ENCODE measurements at places on chromosomes 7 and 10.

DNA sequence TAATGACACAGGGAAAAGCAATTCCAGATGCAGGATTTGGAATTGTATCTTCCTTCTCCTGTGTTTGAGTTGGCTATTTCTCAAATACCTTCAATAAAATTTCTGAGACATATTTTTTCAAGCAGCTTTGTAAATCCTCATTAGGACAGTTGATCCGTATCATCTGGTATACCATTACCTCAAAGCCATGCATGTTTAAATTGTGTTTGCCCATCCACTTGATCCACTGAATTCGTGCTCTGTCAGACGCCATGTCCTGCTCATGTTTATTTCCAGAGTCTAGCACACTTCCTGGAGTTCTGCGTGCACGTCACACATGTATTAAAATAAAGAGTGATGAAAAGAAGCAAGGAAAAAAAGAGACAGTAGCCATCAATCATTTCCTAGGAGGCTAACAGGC is 141.8 kb upstream of the CDC14C start:
- DNase-seq: no peak

- DNase-seq: no peak
Measured at GRCh38 chr10:76868098-76868977, 769.3 kb downstream of the KCNMA1 start.

DNA sequence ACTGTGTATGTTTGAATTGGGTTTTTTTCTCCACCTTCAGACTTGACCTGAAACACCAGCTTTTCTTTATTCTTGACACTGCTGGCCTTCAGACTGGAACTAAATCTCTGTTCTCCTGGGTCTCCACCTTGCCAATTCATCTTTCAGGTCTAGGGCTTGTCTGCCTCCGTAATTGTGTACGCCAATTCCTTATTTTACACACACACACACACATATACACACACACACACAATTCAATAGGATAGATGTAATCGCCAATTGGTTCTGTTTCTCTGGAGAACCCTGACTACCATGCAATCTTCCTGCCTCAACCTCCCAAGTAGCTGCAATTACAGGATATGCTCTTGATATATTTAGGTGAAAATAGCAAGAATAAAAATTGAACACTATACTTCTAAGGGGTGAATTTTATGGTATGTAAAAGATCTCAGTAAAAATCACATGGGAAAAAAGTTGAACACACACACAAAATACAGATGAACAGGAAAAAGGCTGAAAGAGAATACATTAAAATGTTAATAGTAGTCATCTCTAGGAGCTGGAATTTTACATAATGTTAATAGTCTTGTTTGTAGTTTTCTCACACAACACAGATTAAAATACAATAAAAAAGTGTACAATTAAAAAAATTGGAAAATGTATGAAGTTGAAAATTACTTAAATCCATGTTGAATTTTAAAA is 6.6 kb upstream of the VCL start:
- DNase-seq: no peak

DNA sequence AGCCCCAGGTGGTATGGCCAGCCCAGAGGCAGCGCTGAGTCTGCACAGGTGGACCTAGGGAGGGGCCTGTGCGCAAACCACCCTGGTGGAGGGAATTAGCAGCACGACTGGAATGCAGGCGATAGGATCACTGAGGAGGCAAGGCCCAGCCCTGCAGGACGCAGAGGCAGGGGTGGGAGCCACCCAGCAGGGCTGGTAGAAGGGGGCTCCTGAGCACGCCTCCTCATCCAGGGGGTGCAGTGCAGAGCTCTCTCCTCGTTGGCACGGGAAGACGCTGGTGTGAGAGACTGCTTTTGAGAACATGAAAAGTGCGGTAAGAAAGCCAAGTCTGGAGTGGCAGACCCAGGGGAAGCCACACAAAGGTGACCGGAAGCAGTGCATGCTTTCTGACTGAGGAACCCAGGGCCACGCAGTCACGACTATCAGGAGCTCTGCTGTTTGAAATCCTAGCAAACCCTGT is 6.0 kb downstream of the FXYD4 start:
- DNase-seq: peak; percentile 84

- DNase-seq: no peak
Measured at GRCh38 chr7:128458956-128459355, 3.3 kb downstream of the HILPDA start.

DNA sequence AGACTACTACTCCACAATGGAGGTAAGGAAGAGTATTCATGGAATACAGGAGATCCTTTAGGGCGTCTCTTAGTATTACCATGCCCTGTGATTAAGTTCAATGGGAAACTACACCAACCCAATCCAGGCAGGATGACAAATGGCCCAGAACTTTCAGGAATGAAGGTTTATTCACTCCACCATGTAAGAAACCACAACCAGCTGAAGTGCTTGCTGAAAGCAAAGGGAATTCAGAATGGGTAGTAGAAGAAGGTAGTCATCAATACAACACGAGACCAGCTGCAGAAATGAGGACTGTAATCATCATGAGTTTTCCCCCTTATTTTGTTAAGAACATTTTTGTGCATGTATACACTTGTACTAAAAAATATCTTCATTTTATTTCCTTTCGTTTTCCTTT is 76.6 kb downstream of the GPR37 start:
- DNase-seq: peak; percentile 59

DNA sequence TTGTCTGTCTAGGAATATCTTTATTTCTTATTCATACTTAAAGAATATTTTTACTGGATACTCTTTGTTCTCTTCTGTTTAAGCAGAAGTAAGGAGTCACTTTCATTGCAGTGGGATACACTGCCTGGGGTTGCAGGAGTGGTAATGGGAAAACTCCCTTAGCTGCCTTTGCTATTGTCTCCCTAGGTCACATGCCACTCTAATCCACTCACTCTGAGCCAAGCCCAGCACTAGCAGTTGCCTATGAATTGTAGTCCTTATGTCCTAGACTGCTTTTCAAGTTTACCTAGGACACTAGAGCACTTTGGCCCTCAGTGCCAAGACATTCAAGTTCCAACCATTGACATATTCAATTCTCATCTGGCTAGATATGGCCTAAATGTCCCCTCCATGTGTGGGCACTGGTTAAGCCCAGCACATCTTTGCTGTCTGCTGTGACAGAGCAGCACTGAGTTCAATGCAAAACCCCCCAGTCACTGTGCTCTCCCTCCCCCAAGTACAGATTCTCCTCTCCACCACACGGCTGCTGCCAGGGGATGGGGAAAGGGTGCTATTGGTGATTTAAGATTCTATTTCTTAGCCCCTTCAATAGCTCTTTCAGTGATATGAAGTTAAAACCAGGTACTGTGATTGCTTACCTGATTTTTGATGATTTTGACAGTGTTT is 991.7 kb upstream of the KCND2 start:
- no peak for DNase-seq

DNA sequence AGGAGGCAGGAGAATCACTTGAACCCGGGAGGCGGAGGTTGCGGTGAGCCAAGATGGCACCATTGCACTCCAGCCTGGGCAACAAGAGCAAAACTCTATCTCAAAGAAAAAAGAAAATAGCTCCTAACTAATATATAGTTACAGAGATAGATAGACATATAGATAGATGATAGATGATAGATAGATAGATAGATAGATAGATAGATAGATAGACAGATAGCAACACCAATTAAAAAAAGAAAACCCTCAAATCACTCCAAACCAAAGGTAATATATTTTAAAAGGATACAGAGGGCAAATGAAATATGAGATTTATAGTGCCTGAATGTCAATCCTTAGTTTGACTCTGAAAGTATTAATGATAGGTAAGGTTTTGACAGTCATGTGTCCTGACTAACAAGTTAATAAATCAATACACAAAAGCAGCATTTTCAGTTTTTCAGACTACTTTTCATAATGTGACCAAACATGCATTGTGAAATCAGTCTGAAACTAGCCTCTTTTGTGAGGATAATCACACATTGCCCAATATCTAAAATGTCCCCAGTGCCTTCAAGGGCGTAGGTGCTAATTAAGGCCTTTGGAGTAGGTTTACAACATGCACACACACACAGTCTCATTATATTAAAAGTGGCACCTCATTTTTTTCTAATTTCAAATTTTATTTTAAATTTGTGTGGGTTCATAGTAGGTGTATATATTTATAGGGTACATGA is 61.2 kb downstream of the BPGM start:
- no peak for DNase-seq

DNA sequence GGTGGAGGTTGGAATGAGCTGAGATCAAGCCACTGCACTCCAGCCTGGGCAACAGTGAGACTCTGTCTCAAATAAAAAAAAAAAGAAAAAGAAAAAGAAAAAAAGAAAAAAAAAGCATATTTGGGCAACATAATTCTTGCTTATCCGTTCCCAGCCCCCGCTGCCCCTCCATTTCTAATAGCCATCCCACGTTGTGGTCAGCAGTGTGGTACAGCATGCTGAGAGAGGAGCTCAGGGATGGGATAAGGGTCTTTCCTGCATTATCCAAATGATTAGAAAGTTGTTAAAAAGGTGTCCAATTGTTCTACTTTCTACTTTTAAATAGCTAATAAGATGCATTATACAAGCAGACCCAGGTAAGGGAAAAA is 104.9 kb upstream of the ZNF92 start:
- DNase-seq: no peak

DNA sequence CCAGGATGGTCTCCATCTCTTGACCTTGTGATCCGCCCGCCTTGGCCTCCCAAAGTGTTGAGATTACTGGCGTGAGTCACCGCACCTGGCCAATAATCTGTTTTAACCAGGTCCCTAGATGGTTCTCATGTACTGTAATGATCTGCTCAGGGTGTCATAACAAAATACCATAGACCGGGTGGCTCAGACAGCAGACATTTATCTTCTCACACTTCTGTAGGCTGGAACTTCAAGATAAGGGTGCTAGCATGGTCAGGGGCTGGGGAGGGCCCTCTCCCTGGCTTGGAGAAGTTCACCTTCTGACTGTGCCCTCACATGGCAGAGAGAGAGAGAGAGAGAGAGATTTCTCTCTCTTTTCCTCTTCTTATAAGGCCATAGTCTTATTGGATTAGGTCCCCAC is 279.4 kb upstream of the LYZL1 start:
- peak; percentile 54 for DNase-seq

DNA sequence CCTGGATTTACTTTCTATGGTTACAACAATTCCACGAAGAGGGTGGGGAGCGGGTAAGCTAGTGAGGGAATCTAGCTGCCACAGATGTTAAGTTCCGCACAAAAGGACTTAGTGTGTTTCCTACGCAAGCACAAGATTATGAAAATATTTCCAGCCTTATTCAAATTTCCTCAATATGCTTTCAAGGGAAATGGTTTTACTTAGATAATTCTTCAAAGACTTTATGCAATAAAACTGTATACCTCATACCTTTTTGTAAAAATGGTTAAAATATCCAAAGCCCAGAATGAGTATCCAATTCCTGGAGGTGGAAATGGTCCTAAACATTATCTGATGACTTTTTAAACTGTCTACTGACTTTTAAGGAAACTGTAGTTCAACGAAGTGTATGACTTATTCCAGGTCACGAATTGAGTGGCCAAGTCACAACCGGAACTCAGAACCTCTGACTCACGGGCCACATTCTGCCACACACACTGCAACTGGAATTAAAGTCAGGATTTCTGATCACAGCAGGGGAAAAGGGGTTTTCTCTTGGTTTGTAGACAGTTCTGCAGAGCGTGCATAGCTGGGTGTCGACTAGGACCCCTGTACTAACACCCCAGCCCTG is 20.2 kb upstream of the INSIG1 start:
- DNase-seq: no peak

Data from trophoblast cell (in vitro differentiated cells and primary cell).